Left renal pelvis (tissue), 4 donors: ENCODE measurements at places on chromosomes 7 and 10. TPM values are rescaled to one million over a fixed set of nuclear protein-coding genes. Genes with fewer than 3 reads are reported as not detected.
A peak's percentile ranks its signal among the peaks of the same experiment; 100 is the strongest.

LLCFC1 gene
- 0.60 TPM for polyA plus RNA-seq

DGKI gene
- polyA plus RNA-seq, result 1.6 TPM

ZNF282 gene
- 31.5 TPM for polyA plus RNA-seq

DNA sequence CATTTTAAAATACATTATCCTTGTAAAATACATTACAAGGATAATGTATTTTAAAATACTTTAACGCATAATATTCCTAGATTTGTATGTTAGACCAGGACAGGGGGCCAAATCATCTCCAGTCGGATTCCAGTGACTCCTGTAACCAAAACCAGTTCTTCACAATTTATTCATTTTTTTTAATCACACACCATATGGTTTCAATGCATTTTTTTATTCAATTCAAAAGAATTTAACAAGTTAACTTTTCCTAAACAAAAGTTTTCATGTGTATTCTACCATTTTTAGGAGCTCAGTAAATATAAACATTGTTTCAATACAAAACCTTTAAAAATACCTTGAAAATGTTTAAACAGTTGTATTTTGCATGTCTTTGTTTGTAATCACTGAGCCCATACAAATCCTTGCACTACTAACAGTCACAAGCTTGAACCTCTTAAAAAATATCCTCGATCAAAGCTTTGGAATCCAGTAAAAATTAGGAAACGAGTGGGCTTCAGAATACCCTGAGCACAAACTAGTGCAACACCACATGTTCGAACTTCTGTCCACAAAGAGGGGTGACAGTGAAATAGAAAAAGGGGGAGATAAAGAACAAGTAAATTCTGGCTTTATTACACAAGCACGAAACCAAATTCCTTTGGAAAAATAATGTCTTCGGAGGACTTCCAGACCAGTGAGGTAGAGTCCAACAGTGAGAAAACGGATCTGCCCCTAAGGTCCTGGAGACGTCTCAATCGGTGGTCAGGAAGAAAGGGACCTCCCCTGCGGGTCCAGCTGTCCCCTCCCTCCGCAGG is 1.6 kb downstream of the CCDC71L start:
- peak; percentile 3 for DNase-seq

GRCh38 chr7:120586571-120586970 is 271.4 kb downstream of the TSPAN12 start:
- peak; percentile 18 for DNase-seq
